ENCODE measurements at places on chromosomes 4 and X. TPM values are rescaled to one million over a fixed set of nuclear protein-coding genes. Genes with fewer than 3 reads are reported as not detected.

- H3K36me3 ChIP-seq: no peaks in the 10 kb centered on the region
- peaks cover 11% of the 10 kb centered on the region for H3K4me1 ChIP-seq
- no peak for DNase-seq
- no peaks in the 10 kb centered on the region for H3K27me3 ChIP-seq
Observed at GRCh38 chr4:153126137-153126536, 78.1 kb upstream of the TRIM2 start.

DNA sequence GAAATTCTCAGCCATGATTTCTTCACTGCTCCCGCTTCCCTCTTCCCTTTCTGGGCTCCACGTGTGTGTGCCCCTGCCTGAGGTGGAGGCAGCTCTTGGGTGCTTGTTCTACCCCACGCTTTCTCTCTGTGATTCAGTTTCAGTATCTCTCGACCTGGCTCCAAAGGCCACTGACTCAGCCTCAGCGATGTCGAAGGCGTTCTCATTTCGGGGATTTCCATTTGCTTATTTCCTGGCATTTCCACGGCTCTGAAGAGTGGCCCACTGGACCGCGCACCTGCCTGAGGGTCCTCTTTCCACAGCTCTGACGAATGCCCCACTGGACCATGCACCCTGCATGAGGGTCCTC lies 52.4 kb downstream of the GAK start:
- H3K27ac ChIP-seq: no peak overlapping the region
- H3K27me3 ChIP-seq: no peaks in the 10 kb centered on the region
- no peak for DNase-seq
- no peak overlapping the region for H3K4me3 ChIP-seq
- peaks cover 26% of the 10 kb centered on the region for H3K36me3 ChIP-seq

GRCh38 chr4:85681221-85681657 lies 206.3 kb downstream of the ARHGAP24 start:
- no peaks in the 10 kb centered on the region for H3K27me3 ChIP-seq
- no peak overlapping the region for H3K4me3 ChIP-seq
- H3K4me1 ChIP-seq: peaks cover 17% of the 10 kb centered on the region
- H3K27ac ChIP-seq: peak overlapping the region; percentile 93

GRCh38 chrX:10032147-10032546 lies 65.0 kb downstream of the CLDN34 start:
- peak overlapping the region; percentile 66 for H3K27ac ChIP-seq
- peaks cover 38% of the 10 kb centered on the region for H3K4me1 ChIP-seq
- peaks cover 6% of the 10 kb centered on the region for H3K36me3 ChIP-seq
- no peak overlapping the region for H3K4me3 ChIP-seq

- peak overlapping the region; percentile 87 for H3K27ac ChIP-seq
- H3K4me3 ChIP-seq: no peak overlapping the region
- no peaks in the 10 kb centered on the region for H3K36me3 ChIP-seq
- no peaks in the 10 kb centered on the region for H3K27me3 ChIP-seq
Observed at GRCh38 chr4:15658136-15658770, 3.1 kb upstream of the FBXL5 start.

RBMXL3 gene
- total RNA-seq: not detected
